ENCODE measurements at places on chromosomes 6 and 20.
A peak's percentile ranks its signal among the peaks of the same experiment; 100 is the strongest.

GRCh38 chr6:3946778-3947177, 97.6 kb downstream of the FAM50B start:
- no peak for DNase-seq

- no peak for DNase-seq
Measured at GRCh38 chr6:14676064-14676463, 558.5 kb downstream of the CD83 start.

DNA sequence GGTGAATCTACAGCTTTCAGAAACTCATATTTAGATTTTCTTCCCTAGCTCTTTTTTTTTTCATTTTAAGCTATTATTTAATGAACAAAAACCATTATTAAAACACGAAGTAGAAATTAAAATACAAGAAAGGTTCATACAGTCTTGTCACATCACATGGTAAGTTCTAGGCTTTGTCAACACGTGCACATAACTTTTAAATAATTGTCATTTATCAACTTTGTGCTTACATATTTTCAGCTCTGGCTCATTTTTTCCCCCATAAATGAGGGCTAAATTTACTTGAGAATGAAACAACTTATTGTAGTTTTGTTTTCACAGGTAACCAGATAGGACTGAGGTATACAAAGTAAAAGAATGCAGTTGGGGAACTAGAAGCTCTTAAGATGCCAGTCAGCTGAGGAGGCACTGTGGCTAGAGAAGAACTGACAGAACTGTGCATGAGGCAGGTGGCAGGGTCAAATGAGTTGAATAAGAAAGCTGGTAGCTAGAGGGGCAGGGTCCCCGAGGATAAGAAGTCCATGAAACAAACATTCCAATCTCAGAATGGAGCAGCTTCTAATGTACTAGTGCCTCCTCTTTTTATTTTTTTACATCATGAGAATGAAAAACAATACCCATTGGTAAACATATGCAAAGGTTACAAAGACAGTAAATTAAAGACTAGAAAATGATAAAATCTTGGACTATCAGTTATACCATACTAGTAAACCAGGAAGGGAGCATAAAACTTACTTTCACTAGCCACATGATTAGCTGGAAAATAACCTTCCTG, 141.5 kb downstream of the MYB start:
- DNase-seq = peak; percentile 22

DNA sequence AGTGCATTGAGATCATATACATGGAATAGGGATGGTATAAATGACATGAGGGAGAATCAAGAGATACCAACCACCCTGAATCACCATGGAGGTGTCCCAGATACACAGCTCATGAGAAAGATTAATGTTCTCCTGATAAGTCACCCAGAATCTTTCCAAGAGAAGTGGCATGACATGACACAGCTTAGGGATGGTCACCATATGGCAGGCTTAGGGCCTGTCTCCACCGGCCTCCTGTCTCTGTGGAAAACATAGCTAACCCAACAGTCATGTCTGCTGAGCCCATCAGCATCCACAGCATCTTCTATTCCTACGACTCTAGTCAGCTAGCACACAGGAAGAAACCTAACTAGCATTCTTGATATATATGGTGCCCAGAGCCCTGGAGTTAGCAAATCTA, 133.3 kb downstream of the IPCEF1 start:
- no peak for DNase-seq

- DNase-seq = no peak
Measured at GRCh38 chr6:134073161-134073560, 20.7 kb upstream of the SLC2A12 start.

DNA sequence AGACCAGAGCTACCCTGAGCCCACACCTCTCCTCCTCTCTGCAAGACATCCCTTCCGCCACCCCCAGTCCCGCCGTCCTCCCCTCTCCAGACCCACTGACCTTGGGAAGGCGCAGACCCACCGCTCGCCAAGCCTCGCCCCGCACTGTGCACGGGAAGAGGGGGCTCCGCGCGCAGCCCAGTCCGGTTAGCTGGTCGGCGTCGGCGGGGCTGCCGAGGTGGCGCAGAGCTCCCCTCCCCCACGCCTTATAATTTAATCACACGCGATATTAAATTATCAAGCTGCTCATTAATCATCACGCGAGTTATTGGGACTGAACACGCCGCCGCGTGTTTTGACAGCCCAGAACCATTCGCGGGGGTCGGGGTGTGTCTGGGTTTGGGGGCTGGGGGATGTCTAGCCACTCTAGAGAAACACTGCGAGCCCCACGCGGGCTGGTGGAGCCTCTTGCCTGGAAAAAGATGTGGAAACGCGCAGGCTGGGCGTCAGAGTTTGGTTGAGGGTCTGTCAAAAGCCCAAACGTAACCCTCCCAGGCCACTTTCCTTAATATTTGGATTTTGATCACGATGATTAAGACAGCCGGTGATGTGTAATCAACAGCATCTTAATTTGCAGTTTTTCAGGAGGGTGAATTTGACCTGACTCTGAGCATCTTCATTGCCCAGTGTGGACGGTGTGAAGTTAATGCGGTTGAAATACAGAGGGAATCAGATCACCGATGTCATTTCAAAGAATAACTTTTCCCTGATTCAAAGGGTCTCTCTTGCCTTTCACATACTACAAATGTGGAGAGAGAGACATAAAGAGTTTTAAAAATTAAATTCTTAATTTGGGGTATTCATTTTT, at the start of gene LINC00237:
LINC00237 (minus strand) TSS at position 188 of the 847 bp plus-strand sequence.
- DNase-seq = no peak

DNA sequence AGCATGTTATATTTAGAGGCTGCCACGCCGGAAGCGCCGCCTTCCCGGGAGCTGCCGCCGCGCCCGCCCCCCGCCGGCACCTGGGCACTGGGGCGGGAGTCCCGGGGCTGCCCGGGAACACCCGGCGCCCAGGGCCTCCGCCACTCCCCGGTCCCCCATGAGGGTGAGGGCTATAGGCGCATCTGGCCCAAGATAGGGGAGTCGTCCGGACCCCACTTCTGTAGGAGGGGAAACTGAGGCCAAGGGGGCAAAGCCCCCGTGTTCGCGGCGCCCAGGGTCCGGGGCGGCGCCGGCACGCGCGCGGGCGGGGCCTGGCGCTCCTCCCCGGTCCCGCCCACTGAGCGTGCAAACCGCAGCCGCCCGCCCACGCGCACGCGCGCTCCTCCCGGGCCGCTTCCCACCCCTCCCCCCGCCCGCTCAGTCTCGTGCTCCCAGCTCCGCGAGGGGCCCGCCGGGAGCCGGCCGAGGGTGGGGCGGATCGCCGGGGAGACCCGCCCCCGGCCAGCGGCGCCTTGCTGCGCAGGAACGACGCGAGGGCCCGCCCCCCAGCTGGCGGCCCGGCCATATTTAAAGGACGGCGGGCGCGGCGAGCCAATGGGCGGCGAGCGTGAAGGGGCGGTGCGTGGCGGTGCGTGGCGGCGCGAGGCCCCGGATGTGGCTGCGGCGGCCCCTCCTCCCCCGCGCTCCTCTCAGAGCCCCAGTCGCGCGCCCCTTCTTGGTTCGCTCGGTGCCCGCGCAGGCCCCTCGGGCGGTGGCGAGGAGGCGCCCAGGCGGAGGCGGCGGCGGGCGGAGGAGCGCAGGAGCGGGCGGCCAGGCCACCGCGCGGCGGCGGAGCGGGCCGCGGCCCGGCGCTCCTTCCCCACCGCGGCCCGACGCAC, at the start of gene LSM14B:
LSM14B (plus strand) TSS at position 700 of the 878 bp plus-strand sequence. CDS start 192 bp downstream, outside the sequence.
- DNase-seq = peak; percentile 100

DNA sequence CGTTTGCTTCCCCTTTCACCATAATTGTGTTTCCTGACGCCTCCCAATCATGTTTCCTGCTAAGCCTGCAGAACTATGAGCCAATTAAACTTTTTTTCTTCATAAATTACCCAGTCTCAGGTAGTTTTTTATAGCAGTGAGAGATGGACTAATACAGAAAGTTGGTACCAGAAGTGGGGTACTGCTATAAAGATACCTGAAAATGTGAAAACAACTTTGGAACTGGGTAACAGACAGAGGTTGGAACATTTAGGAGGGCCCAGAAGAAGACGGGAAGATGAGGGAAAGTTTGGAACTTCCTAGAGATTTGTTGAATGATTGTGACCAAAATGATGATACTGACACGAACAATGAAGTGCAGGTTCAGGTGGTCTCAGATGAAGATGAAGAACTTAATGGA, 1058.6 kb upstream of the CITED2 start:
- no peak for DNase-seq

DNA sequence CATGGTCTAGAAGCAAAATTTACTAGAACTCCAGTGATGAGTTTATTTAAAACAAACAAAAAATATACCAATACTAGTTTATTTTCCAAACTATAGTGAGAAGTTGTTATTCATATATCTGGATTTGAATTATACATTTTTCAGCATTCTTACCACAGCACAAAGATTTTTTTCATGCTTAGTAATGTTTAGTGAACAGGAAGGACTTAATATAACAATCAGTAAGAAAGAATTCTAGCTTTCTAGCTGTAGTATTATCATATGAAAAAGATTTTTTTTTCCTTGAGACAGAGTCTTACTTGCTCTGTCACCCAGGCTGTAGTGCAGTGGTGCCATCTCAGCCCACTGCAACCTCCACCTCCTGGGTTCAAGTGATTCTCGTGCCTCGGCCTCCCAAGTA, 13.8 kb downstream of the MARCKS start:
- no peak for DNase-seq

GRCh38 chr6:158557927-158558326, 2.0 kb upstream of the TMEM181 start:
- DNase-seq = no peak

DNA sequence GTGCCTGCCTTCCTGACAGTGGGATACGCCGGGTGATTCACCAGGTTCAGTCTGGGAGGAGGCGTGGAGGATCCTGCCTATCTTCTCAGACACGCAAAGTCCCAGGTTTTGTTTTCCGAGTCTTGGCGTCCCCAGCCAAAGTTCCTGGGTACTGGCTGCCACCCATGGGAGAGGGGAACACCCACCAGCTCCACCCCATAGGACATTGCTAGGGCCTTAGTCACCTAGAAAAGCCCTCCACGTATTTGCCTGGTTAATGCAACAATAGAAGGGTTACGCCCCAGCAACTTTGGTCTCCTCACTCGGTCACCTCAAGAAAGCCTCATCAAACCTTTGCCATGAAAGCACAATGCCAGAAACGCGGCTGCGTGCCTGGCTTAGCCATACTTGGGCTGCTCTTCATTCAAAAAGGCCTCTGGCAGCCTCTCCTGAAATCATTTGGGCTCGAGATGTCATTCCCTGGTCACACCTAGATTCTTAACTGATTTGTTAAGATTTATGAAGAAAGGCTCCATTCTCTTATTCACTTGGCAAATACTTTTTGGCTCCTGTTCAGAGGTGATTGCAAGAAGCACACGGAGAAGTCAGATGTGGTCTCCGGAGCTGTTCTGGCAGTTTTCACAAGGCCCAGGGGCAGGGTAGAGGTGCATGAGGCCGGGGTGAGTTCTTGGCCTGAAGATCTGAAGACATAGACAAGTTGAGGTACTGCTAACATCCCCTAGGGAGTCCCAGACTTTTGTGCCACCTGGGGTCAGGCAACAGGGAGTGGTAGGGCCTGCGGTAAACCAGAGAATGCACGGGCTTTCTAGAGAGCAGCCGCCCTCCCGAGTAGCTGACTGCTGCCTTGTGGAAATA, 35.5 kb upstream of the ZNF133 start:
- no peak for DNase-seq

GRCh38 chr6:40852779-40853373, 186.1 kb downstream of the UNC5CL start:
- peak; percentile 15 for DNase-seq

GRCh38 chr20:19735446-19735845, 22.6 kb upstream of the RIN2 start:
- no peak for DNase-seq

DNA sequence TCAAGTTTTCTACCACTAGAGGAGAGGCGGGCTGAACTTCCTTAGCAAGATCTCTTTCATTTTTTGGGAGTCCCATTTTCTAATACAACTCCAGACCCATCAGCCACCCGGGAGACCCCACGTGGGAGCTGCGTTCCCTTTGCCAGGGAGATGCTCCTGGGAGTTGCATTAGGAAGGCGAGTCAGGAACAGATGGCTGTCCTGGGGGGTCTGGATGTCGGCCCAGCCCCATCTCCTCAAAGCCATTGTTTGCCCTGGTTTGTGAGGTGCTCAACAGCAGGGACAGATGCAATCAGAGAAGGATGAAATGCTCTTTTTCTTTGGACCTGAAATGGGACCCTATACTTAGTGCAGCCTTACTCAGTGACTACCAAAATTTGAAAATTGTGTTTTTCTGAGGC, 39.4 kb downstream of the CARMIL1 start:
- no peak for DNase-seq

- no peak for DNase-seq
Measured at GRCh38 chr6:108872141-108872557, 23.9 kb downstream of the ARMC2 start.

DNA sequence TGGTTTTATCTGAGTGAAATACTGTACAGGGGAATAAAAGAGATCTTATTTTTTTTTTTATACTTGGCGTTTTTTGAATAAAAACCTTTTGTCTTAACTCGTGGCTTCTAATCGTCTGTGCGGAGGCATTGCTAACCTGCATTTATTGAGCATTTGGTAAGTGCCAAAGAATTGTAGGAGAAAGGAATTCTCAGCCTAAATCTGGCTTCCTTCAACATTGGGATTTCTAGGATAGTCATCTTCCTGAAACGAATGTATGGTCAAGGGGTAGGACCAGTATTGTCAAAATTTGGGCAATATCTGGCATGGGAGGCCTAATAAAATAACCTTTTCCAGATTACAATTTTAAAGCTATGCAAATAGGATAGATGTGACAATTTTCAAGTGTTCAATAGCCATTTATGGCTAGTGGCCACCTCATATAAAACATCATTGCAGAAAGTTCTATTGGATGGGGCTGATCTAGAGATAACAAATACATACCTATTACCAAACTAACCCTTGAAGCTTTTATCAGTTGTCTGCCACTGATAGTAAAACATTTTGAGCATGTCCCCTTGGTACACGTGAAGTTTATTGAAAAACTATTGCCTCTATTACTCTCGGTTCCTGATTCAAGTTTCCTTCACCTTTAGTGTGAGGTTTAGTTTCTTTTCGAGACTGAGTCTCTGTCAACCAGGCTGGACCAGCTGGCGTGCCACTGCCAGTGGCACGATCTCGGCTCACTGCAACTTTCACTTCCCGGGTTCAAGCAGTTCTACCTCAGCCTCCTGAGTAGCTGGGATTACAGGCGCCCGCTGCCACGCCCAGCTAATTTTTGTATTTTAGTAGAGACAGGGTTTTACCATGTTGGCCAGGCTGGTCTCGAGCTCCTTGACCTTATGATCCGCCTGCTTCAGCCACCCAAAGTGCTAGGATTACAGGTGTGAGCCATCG, 5.6 kb downstream of the PIM1 start:
- peak; percentile 36 for DNase-seq

DNA sequence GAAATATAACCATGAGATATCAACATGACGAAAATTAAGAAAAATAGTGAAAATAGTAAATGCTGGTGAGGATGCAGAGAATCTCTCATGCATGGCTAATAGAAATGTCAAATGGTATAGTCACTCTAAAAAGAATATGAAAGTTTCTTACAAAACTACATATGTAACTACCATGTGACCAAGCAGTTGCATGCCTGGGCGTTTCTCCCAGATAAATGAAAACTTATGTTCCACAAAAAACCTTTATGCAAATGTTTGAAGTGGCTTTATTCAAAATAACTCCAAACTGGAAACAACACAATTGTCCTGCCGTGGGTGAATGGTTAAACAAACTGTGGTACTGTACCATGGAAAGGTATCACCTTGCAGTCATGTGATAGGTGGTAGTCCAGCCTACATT, 112.4 kb downstream of the HDGFL1 start:
- DNase-seq = no peak

GRCh38 chr6:90231308-90231707, 65.3 kb downstream of the BACH2 start:
- DNase-seq = no peak
